ENCODE measurements at places on chromosomes 13 and 19.

DNA sequence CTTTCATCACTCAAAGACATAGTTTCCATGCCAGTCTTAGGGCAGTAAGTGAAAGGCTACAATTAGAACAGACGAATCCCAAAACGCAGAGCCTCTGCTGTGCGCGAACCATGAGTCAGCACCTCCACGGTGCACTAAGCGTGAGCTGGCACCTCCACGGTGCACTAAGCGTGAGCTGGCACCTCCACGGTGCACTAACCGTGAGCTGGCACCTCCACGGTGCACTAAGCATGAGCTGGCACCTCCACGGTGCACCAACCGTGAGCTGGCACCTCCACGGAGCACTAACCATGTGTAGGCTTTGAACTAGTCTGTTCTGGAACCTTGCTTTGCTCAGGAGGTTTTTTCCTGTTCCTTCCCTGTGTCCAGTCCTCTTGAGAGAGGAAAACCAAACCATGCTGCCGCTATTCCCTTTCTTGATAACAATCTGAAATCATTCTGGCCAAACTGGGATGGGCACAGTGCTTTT lies 120.6 kb downstream of the IRS2 start:
- DNase-seq = no peak

DNA sequence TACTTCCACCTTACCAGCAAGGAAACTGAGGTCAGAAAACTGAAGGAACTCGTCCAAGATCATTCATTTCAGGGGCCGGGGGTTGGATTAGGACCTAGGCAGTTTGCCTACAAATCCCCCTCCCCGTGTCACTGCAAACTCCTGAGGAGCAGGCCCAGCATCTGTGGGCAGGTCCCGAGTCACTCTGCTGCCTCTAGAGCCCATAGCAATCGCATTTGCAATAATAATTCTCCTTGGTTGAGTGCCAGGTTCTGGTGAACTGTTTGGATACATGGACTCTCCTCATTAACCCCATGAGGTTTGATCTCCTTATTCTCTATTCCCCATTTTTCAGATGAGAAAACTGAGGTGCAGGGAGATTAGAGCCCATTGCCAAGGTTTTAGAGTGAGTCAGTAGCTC lies 903 bp downstream of the PIN1 start:
- peak; percentile 44 for DNase-seq

GRCh38 chr13:77653301-77653700 lies 44.2 kb upstream of the SLAIN1 start:
- DNase-seq = no peak

DNA sequence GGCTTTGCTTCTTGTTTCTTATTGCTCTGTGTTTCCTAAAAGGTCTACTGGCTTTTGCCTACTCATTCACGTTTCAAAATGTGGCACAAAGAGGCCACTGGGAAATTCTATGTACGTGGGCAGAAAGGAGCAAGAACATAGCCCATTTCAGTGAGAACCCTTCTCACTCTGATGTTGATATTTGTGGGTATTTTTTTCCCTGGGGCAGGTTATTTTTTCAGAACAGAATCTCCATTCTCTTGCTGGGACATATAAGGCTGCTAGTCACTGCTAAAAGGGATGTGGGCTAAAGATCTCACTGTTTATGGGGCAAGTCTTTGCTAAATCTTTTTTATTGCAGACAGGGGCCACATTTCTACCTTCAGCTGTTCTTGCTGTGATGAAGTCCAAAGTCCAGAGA lies 27.1 kb downstream of the EDNRB start:
- no peak for DNase-seq

DNA sequence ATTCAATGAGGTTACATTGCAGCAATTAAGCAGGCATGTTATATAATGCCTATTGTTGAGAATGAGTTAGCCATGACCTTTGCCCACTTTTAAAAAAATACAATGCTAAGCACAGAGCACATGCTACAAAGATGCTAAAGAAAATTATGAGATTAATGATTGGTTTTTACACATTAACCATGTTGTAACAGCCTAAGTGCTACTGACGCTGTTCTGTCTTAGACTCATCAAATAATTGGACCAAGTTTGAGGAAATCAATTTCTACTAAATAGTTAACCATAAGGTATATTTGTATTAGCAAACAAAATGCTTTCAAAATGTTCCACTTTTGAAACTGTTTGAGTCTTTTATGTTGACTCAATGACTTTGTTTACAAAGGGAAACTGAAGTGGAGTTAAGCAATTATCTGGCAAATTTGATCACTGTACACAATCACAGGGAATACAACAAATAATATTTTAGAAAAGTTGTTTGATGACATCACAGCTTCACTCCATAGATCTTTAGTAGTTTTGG lies 14.3 kb downstream of the MIR17HG start:
- DNase-seq = no peak

GRCh38 chr19:55454787-55455243 lies 6.6 kb downstream of the ISOC2 start:
- no peak for DNase-seq

DNA sequence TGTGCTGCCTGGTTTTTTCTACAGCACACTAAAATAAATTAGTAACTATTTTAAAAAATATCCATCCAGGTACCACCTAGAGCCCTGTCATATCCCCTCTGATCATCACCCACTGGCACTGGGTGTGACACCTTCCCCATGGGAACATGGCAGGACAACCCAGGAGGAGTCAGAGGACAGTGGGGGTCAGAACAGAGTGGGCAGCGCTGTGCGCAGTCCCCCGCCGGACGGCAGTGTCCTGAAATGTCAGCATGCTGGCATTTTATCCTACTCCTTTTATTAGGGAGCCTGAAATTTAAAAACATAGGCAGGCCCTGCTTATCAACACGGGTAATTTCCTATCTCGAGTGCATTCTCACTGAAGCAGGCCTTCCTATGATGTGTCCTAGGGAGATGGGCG lies 42.1 kb upstream of the GAS6 start:
- no peak for DNase-seq

DNA sequence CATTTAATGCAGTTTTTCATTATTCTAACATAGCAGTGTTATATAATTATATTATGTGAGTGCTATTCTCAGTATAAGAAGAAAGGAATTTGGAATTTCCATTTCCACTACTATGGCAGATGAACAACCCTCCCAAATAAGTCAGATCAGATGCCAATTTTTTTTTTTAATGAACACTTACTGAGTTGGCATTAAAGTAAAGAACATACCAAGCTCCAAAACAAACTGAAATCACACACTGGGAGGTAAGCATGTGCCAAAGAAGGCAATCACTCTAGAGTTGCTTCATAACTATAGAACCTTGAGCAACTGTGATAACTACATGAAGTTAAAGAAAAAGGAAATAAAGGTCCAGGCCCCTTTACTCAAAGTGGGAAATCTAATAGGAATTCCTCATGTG lies 90.3 kb downstream of the RNF17 start:
- peak; percentile 30 for DNase-seq

DNA sequence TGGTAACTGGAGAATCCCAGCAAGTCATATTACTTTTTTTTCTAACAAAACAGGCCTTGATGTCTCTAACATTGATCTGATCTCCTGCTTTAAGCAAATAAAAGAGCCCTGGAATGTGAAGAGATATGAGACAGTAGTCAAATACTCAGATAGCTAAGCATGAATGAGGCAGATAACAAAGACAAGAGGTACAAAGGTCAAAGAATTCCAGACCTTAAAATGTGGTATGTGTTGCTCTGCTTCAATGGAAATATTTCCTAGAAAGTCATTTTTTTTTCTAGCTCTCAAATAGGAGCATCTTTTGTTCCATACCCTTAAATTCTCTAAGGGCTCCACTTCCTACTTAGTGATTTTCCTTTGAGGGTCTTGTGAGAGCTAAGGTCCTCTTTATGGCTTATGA lies 54.6 kb downstream of the ZNF254 start:
- no peak for DNase-seq

DNA sequence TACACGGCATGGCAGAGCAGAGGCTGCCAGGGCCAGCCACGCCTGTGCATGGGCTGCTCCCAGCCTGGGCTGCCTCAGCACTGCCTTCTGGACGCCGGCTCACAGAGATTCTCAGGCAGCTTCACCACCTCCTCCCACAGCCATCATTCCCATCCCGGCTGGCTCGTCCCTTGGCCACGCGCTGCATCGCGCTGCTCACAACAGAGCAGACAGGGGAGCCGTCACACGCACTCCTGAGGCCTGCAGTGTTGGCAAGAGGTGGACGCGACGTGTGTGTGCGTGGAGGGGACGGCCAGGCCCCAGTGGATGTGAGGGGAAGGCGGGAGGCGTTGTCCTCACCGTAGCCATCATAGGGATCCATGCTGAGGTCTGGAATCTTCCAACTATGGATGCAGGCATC lies 7.6 kb upstream of the PRKD2 start:
- DNase-seq = no peak

GRCh38 chr13:100887729-100888151 lies 213.1 kb upstream of the TMTC4 start:
- no peak for DNase-seq

GRCh38 chr19:47353307-47353712 lies 4.2 kb downstream of the DHX34 start:
- DNase-seq = no peak

DNA sequence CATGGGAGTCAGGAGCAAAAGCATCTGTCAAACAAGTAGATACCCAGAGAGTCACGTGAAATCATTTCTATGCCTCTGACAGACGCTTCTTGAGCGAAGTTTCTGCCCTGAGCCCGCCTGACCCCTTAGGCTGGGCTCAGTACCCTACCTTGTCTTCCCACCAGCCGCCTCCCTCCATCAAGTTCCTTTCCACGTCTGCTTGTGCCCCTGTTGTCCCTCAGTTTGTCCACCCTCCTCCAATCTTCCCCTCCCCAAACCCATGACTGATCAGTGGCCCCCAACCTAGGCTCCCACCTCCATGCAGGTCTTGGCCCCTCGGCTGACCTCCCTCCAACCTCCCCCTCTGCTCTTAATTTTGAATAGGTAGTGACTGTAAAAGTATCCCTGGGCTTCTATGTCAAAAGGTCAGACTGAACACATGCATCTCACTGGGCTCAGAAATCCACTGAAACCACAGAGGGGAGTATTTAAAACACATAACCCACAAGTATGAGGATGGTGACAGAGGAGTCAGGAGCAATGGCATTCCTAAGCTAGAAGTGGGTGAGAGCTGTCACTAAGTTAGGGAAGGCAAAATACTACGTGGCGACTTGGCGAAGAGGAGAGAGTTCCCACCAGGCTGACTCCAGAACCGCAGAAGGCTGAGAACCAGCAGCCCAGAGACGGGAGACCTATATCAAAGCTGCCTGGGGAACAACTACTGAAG lies 1.7 kb upstream of the ZNF446 start:
- DNase-seq = no peak

DNA sequence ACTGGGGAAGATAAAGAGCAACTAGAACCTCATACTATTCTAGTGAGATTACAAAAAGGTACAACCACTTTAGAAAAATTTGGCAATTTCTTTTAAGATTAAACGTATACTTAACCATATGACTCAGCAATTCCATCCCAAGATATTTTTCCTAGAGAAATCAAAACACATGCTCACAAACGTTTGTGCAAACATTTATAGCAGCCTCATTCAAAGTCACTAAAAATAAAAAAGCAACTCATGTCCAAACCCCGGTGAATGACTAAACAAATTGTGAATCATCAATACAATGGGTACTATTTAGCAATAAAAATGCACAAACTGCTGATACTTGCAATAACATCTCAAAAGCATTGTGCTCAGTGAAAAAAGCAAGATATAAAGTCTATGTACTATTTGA lies 121.5 kb downstream of the FRY start:
- DNase-seq = no peak

DNA sequence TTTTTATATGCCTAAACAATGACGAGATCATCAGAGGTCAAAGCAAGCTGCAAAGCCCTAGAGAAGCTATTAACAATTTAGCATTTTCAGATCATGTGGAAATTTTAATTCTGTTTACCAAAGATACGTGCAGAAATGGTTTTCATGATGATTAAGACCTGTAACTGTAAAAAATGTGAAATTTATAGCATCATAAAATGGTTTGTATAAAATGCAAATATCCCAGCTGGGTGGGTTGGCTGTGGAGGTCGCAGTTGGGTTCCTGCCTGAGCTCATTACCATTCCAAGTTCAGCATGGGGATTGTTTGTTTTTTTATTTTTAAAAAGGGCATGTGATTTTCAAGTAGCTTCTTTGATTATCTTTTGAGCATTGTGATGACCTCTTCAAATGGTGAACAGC lies 47.9 kb upstream of the SIAH3 start:
- DNase-seq = no peak

- no peak for DNase-seq
Observed at GRCh38 chr13:98961503-98962105, 16.3 kb downstream of the DOCK9 start.

GRCh38 chr19:4981681-4981958 lies 12.7 kb downstream of the KDM4B start:
- DNase-seq = no peak

DNA sequence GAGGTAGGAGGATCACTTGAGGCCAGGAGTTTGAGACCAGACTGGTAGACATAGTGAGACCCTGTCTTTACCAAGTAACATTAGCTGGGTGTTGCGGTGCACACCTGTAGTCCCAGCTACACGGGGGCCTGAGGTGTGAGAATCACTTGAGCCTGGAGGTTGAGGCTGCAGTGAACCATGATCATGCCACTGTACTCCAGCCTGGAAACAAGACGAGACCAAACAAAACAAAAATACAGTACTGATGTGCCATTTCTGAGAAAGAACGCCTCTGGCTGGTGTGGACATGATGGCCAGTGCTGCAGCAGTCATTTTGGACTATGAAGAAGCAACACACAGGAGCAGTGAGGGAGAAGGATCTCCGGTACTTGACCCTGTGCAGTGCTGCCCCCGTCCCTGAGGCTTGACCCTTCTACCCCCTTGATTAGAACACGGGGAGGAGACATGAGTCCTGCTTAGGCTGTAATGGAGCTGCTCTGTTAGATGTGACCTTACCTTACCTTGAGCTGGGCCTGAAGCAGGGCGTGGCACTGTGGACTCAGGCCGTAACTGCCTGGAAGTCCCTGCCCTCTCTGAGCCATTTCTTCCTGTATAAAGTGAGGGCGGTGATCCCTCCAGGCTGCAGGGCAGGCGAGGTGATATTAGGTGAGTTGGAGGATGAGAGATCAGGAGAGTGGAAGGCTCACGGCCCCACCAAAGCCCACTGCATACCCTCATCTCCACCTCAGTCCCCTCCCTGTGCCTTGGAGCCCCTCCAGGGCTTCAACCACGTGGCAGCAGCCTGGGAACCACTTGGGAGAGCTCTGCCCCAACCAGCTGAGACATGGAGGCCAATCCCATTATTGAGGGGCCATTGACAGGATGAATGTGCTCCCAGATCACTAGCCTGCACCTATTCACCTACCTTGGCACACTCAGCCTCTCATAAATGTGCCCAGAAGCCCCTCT lies 5.9 kb downstream of the RPL18A start:
- DNase-seq = no peak

GRCh38 chr13:83377491-83377890 lies 504.8 kb downstream of the SLITRK1 start:
- DNase-seq = no peak
